ENCODE measurements at places on chromosomes 1 and 21.
A peak's percentile ranks its signal among the peaks of the same experiment; 100 is the strongest.

- DNase-seq: no peak
Measured at GRCh38 chr1:118075116-118075515, 109.9 kb downstream of the SPAG17 start.

GRCh38 chr1:35556484-35557117 is 602 bp downstream of the KIAA0319L start:
- peak; percentile 58 for DNase-seq

GRCh38 chr1:207921321-207921720 is 10.4 kb upstream of the CD34 start:
- DNase-seq: no peak

DNA sequence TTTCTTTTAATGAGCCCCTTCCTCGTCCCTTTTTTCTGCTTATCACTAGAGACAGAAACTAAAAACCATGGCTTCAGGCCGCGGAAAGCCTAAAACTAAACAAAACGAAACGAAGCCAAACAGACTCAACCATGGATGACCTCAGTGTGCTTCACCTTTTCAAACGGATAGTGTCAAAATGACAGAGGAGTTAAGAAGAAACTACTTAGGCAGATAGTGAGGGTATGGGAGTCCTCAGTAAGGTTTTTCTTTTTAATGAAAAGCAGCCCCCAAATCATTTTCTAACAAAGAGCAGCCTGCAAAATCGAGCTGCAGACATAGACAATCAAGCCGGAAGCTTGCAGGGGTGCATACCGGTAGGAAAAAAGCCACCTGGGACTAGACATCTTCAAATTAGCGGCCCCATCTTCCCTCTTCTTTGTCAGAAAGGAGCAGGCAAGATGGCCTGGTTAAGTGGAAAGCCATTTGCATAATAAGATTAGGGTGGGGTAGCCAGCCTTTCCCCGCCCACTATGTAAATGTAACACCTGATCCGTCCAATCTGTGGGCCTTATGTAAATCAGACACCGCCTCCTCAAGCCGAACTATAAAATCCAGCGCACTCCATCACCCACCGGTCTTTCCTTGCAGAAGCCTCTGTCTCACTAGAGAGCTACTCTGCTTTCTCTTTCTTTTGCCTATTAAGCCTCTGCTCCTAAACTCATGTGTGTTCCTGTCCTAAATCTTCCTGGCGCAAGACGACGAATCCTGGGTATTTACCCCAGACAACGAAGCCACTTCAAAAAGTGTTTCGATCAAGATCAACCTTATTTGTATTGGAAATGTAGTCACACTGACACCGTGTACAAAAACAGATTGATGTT is 6.2 kb upstream of the ERO1B start:
- peak; percentile 30 for DNase-seq

DNA sequence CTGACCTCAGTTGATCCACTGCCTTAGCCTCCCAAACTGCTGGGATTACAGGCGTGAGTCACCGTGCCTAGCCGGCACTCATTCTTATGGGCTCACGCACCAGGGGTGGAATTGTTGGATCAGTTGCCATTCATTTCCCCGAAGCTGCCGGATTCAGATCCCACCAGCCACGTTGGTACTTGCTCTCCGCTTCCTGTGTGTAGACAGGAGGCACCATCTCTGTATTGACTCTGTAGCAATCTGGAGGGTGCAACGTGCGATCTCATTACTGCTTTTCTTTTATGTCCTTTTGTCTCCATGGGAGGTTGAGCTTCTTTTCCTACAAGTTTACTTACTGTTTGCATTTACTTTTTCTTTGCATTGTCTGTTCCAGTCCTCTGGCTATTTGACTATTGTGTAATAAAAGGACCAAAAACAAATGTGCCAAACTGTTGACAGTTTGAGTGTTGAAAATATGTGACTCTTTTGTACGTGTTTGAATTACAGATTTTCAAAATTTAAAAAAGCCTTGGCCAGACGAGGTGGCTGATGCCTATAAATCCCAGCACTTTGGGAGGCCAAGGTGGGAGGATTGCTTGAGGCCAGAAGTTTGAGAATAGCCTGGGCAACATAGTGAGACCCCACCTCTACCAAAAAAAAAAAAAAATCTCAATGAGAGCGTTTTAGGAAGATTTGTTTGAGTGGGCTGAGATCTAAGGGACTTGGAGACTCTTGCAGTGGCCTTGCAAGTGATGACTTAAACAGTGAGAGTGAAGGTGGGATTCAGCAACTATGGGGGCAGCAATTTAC is 39.1 kb downstream of the SPSB1 start:
- DNase-seq: no peak
